ENCODE measurements at places on chromosomes 2 and 18. TPM values are rescaled to one million over a fixed set of nuclear protein-coding genes. Genes with fewer than 3 reads are reported as not detected.

Gene KCNK3
- not detected for total RNA-seq

DNA sequence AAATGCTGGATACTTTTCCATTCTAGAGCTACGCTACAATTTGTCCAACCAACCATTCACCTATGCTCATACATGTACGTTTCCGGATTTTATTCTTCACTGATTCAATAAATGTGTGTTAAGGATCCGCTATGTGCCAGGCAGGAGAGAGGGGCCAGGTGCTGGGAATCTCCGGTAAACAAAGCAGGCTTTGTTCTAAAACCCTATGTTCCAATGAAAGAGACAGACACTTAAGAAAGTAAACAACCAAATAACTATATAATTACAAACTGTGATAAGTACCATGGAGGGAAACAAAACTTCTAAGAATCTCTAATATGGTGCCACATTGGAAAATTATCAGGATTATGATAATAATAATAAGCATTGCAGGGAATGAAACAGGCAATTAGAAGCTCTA is 22.2 kb upstream of the POMC start:
- peaks cover 8% of the 10 kb centered on the region for H3K27me3 ChIP-seq
- no peak for DNase-seq
- H3K36me3 ChIP-seq, result no peaks in the 10 kb centered on the region
- H3K27ac ChIP-seq, result no peak overlapping the region
- no peak overlapping the region for H3K4me3 ChIP-seq

DNA sequence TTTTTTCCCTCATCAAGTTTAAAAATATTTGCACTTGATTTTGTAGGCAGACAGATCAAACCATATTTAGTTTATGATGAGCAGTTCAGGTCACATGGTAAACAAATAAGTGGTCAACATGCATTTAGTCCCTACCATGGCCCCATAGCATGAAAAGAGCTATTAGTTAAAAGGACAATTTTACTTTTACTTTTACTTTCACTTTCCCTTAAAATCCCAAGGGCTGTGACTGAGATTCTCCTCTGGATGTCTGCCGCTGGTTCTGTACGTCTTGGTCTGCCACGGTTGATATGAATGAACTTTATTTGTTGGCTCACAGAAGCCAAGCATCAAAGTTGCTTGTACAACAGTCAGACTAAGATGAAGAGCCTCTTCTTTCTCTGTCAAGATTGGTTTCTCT is 626.2 kb upstream of the CDH7 start:
- no peak overlapping the region for H3K27ac ChIP-seq
- H3K36me3 ChIP-seq, result no peaks in the 10 kb centered on the region

GRCh38 chr2:96315400-96316071 is 9.6 kb upstream of the ITPRIPL1 start:
- no peaks in the 10 kb centered on the region for H3K36me3 ChIP-seq
- H3K27ac ChIP-seq, result peak overlapping the region; percentile 53
- peak; percentile 76 for DNase-seq
- peaks cover 7% of the 10 kb centered on the region for H3K4me1 ChIP-seq
- no peak overlapping the region for H3K4me3 ChIP-seq

- H3K27ac ChIP-seq, result no peak overlapping the region
- H3K27me3 ChIP-seq, result no peaks in the 10 kb centered on the region
- no peak overlapping the region for H3K4me3 ChIP-seq
Observed at GRCh38 chr18:42891705-42892104, 223.8 kb downstream of the RIT2 start.

Gene RAB10
- total RNA-seq, result 86.7 TPM

DNA sequence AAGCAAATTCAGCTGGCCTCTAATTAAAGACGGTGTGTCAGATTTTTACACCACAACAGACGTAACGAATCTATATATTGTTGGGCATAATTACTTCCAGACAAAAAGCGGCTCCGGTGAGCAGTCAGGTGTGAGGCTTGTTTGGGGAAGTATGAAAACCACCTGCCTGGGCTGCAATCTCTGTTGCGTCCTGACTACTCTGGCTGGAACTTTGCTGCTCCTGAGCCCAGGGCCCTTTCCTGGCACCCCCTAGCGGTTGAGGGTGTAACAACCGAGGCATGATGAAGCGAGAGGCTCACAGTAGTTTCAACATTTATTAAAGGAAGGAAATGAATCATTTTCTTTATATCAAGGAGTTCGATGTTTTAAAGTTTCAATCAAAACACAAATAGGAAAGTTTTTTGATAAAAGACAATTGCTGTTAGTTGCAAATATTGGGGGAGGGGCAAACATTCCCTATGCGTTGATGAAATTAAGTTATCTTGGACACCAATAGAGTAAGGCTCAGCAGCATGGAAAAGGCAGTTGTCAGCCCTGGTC is 10.6 kb upstream of the ITGB6 start:
- H3K4me3 ChIP-seq, result no peak overlapping the region
- no peaks in the 10 kb centered on the region for H3K36me3 ChIP-seq
- H3K27ac ChIP-seq, result peak overlapping the region; percentile 94
- no peaks in the 10 kb centered on the region for H3K27me3 ChIP-seq

DNA sequence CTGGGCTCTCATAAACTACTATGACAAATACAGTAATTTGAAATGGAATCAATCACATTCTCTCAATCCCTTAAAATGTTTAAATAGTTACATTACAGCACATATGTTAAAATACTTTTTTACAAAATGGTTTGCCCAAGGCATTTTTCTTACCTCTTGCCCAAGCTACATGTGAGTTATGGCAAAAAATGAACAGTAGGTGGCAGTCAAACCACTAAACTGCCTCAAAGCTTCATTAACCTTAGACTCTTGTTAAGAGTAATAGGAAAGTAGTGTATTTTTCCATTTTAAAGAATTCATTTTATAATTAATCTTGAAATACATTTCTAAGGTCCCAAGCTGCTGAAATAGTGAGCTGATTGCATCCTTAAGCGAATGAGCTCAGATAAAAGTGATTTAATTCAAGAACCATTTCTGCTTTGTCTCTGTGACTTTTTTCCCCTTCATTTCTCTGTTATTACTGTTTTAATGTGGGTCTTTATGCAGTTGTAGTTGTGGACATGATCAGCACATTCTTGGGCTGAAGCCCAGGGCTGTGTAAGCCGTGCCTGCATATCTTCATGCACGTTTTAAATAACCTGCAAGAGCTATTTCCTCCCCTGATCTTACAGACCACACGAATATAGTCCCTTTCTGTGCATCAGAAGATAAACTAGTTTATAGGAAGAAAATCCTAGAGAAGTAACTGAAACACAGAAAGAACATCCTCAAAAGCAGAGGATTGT is 311.8 kb downstream of the LNPK start:
- H3K27me3 ChIP-seq, result peaks cover 17% of the 10 kb centered on the region
- no peak overlapping the region for H3K4me3 ChIP-seq
- DNase-seq, result peak; percentile 71

- peak; percentile 15 for DNase-seq
- no peaks in the 10 kb centered on the region for H3K36me3 ChIP-seq
- no peak overlapping the region for H3K27ac ChIP-seq
- H3K4me3 ChIP-seq, result no peak overlapping the region
- no peaks in the 10 kb centered on the region for H3K27me3 ChIP-seq
Observed at GRCh38 chr2:64157792-64158191, 13.6 kb upstream of the PELI1 start.

Gene ARID5A
- 11.6 TPM for total RNA-seq

GRCh38 chr2:119062652-119063051 is 95.9 kb downstream of the C1QL2 start:
- no peaks in the 10 kb centered on the region for H3K36me3 ChIP-seq
- H3K4me1 ChIP-seq, result no peaks in the 10 kb centered on the region
- H3K4me3 ChIP-seq, result no peak overlapping the region
- H3K27ac ChIP-seq, result no peak overlapping the region
- no peak for DNase-seq

Gene NAGK
- 65.8 TPM for total RNA-seq

GRCh38 chr18:32289483-32290075 is 99.7 kb downstream of the MEP1B start:
- H3K27ac ChIP-seq, result no peak overlapping the region
- H3K36me3 ChIP-seq, result no peaks in the 10 kb centered on the region
- H3K4me1 ChIP-seq, result no peaks in the 10 kb centered on the region
- H3K27me3 ChIP-seq, result no peaks in the 10 kb centered on the region
- DNase-seq, result peak; percentile 75
- no peak overlapping the region for H3K4me3 ChIP-seq

GRCh38 chr2:210630873-210631560 is 74.6 kb downstream of the CPS1 start:
- H3K27me3 ChIP-seq, result no peaks in the 10 kb centered on the region
- DNase-seq, result no peak
- H3K27ac ChIP-seq, result no peak overlapping the region
- peaks cover 7% of the 10 kb centered on the region for H3K4me1 ChIP-seq
- no peaks in the 10 kb centered on the region for H3K36me3 ChIP-seq

GRCh38 chr2:223635080-223635479 is 32.9 kb upstream of the SCG2 start:
- no peak overlapping the region for H3K27ac ChIP-seq
- H3K4me3 ChIP-seq, result no peak overlapping the region
- peak; percentile 40 for DNase-seq
- H3K27me3 ChIP-seq, result no peaks in the 10 kb centered on the region
- no peaks in the 10 kb centered on the region for H3K36me3 ChIP-seq

GRCh38 chr2:113126845-113127645 is at the start of gene IL1RN:
Gene IL1RN, plus strand, starts transcription at chr2:113127598. Its CDS starts 27 bp downstream, at chr2:113127625.
- DNase-seq, result no peak
- H3K4me1 ChIP-seq, result peaks cover 17% of the 10 kb centered on the region
- H3K27me3 ChIP-seq, result no peaks in the 10 kb centered on the region
- no peak within 1 kb of the TSS for H3K4me3 ChIP-seq

Data from GM23248 (cell line).